ENCODE measurements at places on chromosomes 11 and 22. TPM values are rescaled to one million over a fixed set of nuclear protein-coding genes. Genes with fewer than 3 reads are reported as not detected.

DNA sequence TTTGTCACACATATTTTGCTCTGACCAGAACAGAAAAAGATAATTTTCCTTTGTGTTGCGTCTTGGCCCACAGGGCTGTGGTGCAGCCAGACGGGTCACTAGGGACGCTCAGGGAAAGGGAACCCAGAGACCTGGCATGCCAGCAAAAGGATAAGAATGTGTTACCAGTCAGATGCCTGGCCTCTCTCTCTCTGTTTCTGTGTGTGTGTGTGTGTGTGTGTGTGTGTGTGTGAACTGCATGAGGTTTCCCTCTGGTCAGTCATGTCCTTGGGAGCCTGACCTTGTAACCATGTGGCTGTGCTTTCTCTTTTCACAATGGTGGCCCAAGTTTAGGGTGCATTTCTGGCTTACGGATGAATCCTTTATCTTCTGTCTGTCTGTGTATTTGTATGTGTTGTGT is 25.4 kb downstream of the CCKBR start:
- H3K4me1 ChIP-seq = no peaks in the 10 kb centered on the region
- no peaks in the 10 kb centered on the region for H3K27me3 ChIP-seq
- no peaks in the 10 kb centered on the region for H3K36me3 ChIP-seq
- H3K4me3 ChIP-seq = no peak overlapping the region

CSNK2A3 gene
- 3.1 TPM for total RNA-seq

DNA sequence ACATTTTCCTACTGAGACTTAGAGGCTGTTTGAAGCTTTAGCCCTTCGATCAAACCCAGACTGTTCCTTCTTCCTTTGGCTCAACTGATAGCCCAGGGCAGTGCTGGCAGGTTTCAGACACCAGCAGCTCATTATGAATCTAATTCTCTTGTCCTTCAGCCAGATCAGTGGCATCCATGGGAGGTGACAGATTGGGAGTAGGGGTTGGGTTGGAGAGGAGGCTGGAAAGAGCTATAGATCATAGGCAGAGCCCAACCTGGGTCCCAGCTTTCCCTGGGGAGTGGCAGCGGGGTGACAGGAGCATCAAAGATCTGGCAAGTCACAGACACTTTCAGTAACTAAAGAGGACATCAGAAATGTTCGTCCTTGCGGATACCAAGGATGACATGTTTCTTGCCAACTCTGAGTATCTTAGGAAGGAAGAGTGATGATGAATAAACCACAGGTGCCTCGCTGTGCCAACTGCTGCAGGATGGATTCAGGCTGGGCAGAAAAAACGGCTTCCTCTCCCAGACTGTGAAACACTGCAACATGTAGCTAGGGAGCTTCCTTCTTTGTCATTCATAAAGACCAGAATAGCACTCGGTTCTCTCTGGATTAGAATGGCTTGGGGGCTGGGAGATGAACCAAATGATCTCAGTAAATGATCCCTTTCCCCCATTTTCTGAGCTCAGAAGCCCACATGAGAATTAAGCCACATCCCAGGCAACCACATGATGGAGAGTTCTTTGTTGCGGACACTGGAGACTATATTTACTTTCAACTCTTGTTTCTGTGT is 19.1 kb downstream of the ABCC8 start:
- H3K27me3 ChIP-seq = no peaks in the 10 kb centered on the region
- no peak for DNase-seq
- H3K4me3 ChIP-seq = no peak overlapping the region
- H3K4me1 ChIP-seq = no peaks in the 10 kb centered on the region
- H3K36me3 ChIP-seq = no peaks in the 10 kb centered on the region

RTN4RL2 gene
- total RNA-seq = 4.8 TPM

CALCA gene
- not detected for total RNA-seq

DNA sequence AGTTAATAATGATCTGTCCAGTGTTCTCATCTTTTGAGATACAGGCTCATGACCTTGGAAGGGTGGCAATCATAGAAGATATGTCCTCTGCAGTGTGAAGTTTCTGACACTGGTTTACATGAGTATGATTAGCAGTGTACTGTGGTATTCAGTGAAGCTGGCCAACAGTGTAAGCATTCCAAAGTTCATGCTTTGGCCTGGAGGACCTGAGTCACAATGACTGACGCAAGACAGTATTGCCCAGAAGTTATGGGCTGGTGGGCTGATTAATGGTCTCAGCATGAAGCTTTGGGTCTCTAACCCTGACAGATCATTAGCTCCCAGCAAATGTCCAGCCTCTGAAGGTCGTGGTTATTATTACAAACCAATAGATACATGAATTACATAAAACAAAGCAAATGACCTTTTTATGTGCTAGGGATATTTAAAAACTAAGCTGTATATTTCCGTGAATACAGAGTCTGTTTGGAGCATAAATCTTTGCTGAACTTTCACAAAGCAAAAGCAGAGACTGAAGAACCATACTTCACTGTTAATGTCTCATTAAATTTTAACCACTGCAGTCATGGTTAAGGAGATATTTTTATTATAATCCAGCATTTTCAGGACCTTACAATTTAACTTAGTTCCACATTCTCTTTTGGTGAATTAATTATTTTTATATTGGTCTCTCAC is 28.3 kb upstream of the USP47 start:
- no peaks in the 10 kb centered on the region for H3K4me1 ChIP-seq
- H3K4me3 ChIP-seq = no peak overlapping the region
- no peaks in the 10 kb centered on the region for H3K27me3 ChIP-seq
- H3K27ac ChIP-seq = no peak overlapping the region
- no peak for DNase-seq

- no peaks in the 10 kb centered on the region for H3K27me3 ChIP-seq
- H3K4me1 ChIP-seq = peaks cover 49% of the 10 kb centered on the region
- no peak for DNase-seq
Measured at GRCh38 chr11:27456140-27456794, 16.3 kb downstream of the LGR4 start.

RFPL3 gene
- not detected for total RNA-seq

- H3K4me3 ChIP-seq = no peak overlapping the region
- no peaks in the 10 kb centered on the region for H3K27me3 ChIP-seq
- H3K27ac ChIP-seq = no peak overlapping the region
Measured at GRCh38 chr11:95853862-95854261, 63.6 kb downstream of the CEP57 start.

GRCh38 chr11:67644042-67644441 is 4.5 kb upstream of the TBX10 start:
- H3K27ac ChIP-seq = no peak overlapping the region
- peaks cover 6% of the 10 kb centered on the region for H3K4me1 ChIP-seq
- H3K27me3 ChIP-seq = peaks cover 36% of the 10 kb centered on the region
- no peak for DNase-seq
- no peaks in the 10 kb centered on the region for H3K36me3 ChIP-seq

GALNT18 gene
- total RNA-seq = 24.9 TPM

KCNQ1 gene
- total RNA-seq = 0.89 TPM

- H3K4me1 ChIP-seq = peaks cover 38% of the 10 kb centered on the region
- no peak for DNase-seq
- no peaks in the 10 kb centered on the region for H3K36me3 ChIP-seq
- no peak overlapping the region for H3K4me3 ChIP-seq
Measured at GRCh38 chr11:129639300-129639699, 176.3 kb upstream of the TMEM45B start.

- no peak for DNase-seq
- no peaks in the 10 kb centered on the region for H3K36me3 ChIP-seq
- peaks cover 11% of the 10 kb centered on the region for H3K4me1 ChIP-seq
- H3K4me3 ChIP-seq = no peak overlapping the region
Measured at GRCh38 chr11:19597876-19598275, 114.8 kb upstream of the NAV2 start.

- H3K4me3 ChIP-seq = peak overlapping the region; percentile 62
- peaks cover 75% of the 10 kb centered on the region for H3K4me1 ChIP-seq
- peak overlapping the region; percentile 89 for H3K27ac ChIP-seq
- H3K27me3 ChIP-seq = no peaks in the 10 kb centered on the region
- H3K36me3 ChIP-seq = no peaks in the 10 kb centered on the region
- no peak for DNase-seq
Measured at GRCh38 chr11:94131047-94131717, 2.5 kb downstream of the PANX1 start.

- H3K4me1 ChIP-seq = no peaks in the 10 kb centered on the region
- H3K27ac ChIP-seq = no peak overlapping the region
- no peak for DNase-seq
- H3K27me3 ChIP-seq = no peaks in the 10 kb centered on the region
- no peak overlapping the region for H3K4me3 ChIP-seq
Measured at GRCh38 chr11:15747671-15748070, 608.7 kb downstream of the SOX6 start.

DNA sequence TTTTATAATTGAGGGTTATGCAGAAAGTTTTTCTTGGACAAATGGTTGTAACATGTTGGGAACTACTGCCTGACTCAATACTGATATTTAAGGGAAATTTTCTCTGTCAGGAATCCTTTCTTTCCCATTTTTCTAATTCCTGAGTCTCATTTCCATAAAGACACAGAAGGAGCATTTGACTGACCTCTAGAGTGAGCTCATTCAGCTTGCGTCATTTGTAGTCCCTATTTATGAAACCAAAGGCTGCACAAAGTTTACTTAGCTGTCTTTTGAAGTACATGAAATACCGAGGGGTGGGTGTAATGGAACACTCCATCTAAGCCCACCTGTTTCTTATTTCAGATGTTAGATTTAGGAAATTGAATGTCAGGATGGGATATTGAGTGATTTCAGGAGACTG is 359.5 kb upstream of the C11orf87 start:
- H3K27me3 ChIP-seq = no peaks in the 10 kb centered on the region
- no peak for DNase-seq
- H3K4me1 ChIP-seq = no peaks in the 10 kb centered on the region

BIRC3 gene
- 18.2 TPM for total RNA-seq

SIPA1 gene
- 14.9 TPM for total RNA-seq

DNA sequence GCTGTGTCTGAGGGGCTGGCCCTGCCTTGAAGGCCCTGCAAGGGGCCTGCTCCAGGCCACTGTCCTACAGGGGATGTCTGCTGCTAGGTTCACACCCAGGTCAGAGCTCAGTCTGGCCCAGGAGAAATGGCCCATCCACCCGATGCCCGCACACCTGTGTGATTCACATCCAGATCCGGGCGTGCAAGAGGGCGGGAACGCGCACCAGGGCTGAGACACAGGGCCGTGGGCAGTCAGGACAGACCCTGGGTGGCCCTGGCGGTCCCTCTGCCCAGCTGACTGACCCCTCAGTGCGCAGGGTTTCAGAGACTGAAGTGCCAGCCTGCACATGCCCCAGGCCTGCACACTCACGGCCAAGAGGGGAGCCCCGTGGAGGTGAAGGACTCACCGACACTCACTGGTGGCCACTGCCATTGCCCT is 7.4 kb downstream of the TOLLIP start:
- peaks cover 18% of the 10 kb centered on the region for H3K36me3 ChIP-seq
- no peak overlapping the region for H3K27ac ChIP-seq
- peak; percentile 55 for DNase-seq
- H3K27me3 ChIP-seq = no peaks in the 10 kb centered on the region
- H3K4me1 ChIP-seq = peaks cover 89% of the 10 kb centered on the region

DNA sequence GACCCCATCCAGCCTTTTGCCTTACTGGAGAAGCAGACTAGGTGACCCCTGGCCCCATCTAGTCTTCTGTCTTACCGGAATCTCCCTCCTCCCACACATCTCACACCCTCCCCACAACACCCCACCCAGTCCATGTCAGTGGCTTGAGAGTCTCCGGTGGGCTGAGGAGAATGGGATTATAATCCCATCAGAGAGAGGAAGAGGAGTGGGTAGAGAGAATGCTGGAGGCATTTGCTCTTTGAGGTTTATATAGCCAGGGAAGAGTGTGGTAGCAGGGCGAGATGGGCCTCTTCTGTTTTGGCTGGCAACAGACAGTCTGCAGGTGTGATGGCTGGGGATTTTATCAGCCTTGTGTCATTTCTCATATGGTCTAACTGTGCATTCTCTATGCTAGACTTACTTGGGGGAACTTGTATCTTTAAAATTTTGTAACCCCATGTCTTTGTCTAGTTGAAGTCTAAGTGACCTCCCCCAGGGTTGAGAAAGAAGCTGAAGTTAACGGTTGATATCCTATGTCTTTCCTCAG is 50.3 kb downstream of the GRAMD1B start:
- peaks cover 9% of the 10 kb centered on the region for H3K27me3 ChIP-seq
- no peaks in the 10 kb centered on the region for H3K36me3 ChIP-seq
- DNase-seq = no peak
- H3K4me3 ChIP-seq = no peak overlapping the region
- no peaks in the 10 kb centered on the region for H3K4me1 ChIP-seq

GRCh38 chr11:72996959-72997358 is 145.2 kb downstream of the FCHSD2 start:
- no peaks in the 10 kb centered on the region for H3K4me1 ChIP-seq
- DNase-seq = no peak
- H3K27me3 ChIP-seq = no peaks in the 10 kb centered on the region
- H3K4me3 ChIP-seq = no peak overlapping the region
- H3K36me3 ChIP-seq = no peaks in the 10 kb centered on the region

- H3K27me3 ChIP-seq = no peaks in the 10 kb centered on the region
- H3K4me1 ChIP-seq = no peaks in the 10 kb centered on the region
- DNase-seq = peak; percentile 15
- H3K4me3 ChIP-seq = no peak overlapping the region
- H3K27ac ChIP-seq = no peak overlapping the region
- H3K36me3 ChIP-seq = peaks cover 81% of the 10 kb centered on the region
Measured at GRCh38 chr22:24091551-24092420, 80.7 kb downstream of the CABIN1 start.

SLC6A5 gene
- total RNA-seq = not detected

GRCh38 chr22:25969286-25969685 is 200.0 kb upstream of the SEZ6L start:
- no peaks in the 10 kb centered on the region for H3K36me3 ChIP-seq
- no peaks in the 10 kb centered on the region for H3K4me1 ChIP-seq
- no peak for DNase-seq
- H3K27me3 ChIP-seq = peaks cover 32% of the 10 kb centered on the region

P2RY2 gene
- total RNA-seq = 15.9 TPM

AP2A2 gene
- 103 TPM for total RNA-seq

GSTT2 gene
- not detected for total RNA-seq

KRTAP5-2 gene
- not detected for total RNA-seq

DNA sequence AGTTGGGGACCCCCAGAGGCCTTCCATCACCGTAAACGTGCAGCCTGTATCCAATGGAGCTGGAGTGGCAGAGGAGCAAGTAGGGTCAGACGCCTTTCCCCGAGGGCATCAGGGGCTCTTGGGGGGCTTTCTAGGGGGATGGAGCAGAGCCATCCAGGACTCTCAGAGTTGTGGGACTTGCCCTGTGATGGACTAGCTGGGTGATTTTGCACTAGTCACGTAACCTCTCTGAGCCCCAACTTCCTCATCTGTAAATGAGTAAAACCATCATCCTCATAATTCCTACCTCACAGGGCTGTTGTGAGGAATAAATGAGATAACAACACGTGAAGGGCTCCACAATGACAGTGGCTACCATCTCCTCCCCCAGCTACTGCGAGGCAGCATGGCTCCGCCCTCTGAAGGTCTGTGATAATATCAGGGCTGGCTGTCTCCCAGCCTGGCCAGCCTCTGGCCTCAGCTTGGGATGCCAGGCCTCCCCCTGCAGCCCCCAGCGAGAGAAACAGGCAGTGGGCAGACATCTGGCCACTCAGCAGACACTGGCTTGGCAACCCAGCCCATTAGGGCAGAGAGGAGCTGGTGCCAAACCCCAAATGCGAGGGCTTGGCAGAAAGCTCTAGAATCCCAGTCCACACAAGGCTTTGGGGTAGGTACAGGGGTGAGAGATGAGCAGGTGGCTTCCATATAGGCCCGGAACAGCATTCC is 6.7 kb downstream of the USP2 start:
- H3K27me3 ChIP-seq = no peaks in the 10 kb centered on the region
- H3K4me3 ChIP-seq = no peak overlapping the region
- peak; percentile 43 for DNase-seq
- no peaks in the 10 kb centered on the region for H3K36me3 ChIP-seq
- H3K4me1 ChIP-seq = peaks cover 31% of the 10 kb centered on the region

KDM4E gene
- not detected for total RNA-seq

GRCh38 chr11:118139578-118139977 is 13.0 kb downstream of the SCN4B start:
- no peak overlapping the region for H3K27ac ChIP-seq
- peaks cover 19% of the 10 kb centered on the region for H3K27me3 ChIP-seq
- no peaks in the 10 kb centered on the region for H3K36me3 ChIP-seq
- H3K4me1 ChIP-seq = peaks cover 13% of the 10 kb centered on the region

All from suprapubic skin (tissue), 4 donors.